Activated CD4-positive, alpha-beta memory T cell treated with anti-CD3 and anti-CD28 coated beads, Interleukin-2, amount 10 ng/mL, durations not matched to agents 7 days and 5 days (primary cell): ENCODE measurements at places on chromosomes 4 and X.

DNA sequence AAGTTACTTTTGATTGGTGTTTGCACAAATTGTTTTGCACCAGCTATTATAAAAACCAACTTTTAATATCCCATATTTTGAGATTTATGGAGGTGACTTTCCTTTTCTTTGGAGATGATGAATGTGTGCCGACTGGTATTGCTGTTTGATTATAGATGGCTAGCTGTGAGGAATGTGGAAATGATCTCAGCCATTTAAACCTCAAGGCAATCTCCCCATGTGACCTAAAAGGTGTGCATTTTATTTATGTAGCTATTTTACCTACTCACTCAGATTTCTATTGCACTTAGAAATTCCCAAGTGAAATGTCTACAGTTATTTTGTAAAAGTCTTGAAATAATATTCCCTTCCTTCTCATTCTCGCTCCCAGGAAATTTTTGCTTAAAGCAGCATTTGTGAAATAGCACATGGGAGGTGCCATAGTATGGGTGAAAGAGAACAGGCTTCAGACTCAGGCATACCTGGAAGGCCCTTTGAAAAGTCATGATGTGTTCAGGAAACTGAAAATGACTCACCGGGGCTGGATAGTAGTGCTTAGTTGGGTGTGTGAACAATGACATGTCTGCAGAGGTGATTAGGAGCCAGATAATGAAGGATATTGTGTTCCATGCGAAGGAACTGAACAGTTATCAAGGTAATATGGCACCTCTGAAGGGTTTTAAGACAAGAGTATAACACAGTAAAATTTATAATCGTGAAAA, 247.6 kb downstream of the CBLL2 start:
- DNase-seq: no peak

DNA sequence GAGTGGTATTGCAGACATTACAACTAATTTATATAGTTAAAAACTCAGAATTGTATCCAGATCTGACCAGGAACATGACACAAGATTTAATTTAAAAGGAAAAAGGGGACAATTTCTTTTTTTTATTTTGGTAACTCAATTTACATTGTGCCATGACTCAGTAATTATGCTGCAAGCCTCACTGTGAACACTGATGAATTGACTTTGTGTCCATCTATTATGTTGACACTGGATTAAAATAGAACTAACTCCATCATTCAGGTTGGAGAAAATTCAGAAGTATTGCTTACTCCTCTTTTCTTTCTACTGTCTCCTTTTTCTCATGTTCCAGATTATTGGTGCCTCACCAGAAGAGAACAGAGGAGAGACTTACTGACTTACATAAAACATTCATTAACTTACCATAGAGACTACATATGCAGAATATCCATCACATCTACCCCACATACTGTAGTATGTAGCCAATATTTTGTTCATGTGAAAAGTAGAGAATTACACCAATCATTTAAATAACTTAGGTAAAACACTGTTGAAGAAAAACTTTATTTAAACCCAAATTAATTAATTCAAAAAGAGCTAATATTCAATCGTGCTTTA, 15.8 kb upstream of the LEF1 start:
- no peak for DNase-seq

GRCh38 chrX:111387470-111388070, 24.4 kb downstream of the DCX start:
- no peak for DNase-seq

GRCh38 chr4:26022346-26023202, 108.6 kb downstream of the SMIM20 start:
- DNase-seq: no peak

DNA sequence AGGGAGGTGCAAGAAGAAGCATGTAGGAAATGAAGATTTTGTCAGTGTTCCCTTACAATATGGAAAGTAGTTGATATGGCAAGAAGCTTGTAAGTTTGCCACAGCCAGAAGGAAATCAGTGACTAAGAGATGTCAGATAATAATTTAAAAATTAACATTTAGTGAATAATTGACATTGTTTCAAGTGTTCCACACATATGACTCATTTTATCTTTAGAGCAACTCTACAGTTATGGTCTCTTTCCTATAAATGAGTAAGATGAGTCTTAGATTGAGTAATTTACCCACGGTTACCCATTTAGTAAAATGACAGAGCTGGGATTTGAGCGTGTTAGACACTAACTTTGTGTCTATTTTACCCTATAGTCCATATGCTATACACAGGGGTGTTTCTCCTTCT, 300.3 kb upstream of the IRS4 start:
- no peak for DNase-seq

DNA sequence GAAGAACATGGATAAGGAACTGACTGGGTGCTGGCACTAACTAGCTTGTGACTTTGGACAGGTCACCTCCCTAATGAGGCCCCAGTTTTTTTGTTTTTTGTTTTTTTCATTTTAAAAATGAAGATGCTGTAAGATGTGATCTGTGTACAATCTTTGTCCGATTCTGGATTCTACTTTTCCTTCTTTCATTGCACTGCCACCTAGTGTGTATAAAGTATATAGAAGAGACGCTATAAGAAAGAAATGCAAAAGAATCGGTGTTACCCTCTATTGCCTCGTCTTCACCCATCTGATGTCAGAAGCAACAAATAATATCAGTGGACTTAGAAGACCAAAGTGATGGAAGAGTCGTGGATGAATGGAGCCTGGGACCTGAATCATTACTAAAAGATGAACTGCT, 58.6 kb upstream of the P2RY10 start:
- DNase-seq: no peak

DNA sequence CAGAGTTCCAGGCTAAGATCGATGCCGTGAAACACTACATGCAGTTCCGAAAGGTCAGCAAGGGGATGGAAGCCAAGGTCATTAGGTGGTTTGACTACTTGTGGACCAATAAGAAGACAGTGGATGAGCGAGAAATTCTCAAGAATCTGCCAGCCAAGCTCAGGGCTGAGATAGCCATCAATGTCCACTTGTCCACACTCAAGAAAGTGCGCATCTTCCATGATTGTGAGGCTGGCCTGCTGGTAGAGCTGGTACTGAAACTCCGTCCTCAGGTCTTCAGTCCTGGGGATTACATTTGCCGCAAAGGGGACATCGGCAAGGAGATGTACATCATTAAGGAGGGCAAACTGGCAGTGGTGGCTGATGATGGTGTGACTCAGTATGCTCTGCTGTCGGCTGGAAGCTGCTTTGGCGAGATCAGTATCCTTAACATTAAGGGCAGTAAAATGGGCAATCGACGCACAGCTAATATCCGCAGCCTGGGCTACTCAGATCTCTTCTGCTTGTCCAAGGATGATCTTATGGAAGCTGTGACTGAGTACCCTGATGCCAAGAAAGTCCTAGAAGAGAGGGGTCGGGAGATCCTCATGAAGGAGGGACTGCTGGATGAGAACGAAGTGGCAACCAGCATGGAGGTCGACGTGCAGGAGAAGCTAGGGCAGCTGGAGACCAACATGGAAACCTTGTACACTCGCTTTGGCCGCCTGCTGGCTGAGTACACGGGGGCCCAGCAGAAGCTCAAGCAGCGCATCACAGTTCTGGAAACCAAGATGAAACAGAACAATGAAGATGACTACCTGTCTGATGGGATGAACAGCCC, 9.3 kb downstream of the CNGA2 start:
- DNase-seq: no peak

GRCh38 chr4:184473499-184474262, 669 bp downstream of the IRF2 start:
- DNase-seq: peak; percentile 56

- DNase-seq: no peak
Measured at GRCh38 chr4:83725336-83726085, 189.6 kb downstream of the GPAT3 start.

DNA sequence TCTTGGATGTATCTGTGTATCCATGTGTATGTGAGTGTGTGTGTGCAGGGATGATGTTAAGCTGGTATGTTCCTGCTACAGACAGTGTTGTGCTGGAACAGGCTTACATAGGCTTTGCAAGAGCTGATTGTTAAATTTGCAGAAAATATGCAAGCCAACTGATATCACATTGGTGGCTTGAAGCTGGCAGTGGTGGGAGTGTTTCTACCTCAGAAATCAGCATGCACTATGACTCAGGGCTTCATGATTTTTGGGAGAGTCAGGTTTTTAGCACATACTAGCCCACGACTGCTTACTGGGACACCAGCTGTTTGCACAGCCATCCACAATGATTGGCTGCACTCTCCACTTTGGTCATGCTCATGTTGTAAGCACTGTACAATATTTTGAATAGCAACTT, 261.8 kb downstream of the DHX15 start:
- DNase-seq: no peak

DNA sequence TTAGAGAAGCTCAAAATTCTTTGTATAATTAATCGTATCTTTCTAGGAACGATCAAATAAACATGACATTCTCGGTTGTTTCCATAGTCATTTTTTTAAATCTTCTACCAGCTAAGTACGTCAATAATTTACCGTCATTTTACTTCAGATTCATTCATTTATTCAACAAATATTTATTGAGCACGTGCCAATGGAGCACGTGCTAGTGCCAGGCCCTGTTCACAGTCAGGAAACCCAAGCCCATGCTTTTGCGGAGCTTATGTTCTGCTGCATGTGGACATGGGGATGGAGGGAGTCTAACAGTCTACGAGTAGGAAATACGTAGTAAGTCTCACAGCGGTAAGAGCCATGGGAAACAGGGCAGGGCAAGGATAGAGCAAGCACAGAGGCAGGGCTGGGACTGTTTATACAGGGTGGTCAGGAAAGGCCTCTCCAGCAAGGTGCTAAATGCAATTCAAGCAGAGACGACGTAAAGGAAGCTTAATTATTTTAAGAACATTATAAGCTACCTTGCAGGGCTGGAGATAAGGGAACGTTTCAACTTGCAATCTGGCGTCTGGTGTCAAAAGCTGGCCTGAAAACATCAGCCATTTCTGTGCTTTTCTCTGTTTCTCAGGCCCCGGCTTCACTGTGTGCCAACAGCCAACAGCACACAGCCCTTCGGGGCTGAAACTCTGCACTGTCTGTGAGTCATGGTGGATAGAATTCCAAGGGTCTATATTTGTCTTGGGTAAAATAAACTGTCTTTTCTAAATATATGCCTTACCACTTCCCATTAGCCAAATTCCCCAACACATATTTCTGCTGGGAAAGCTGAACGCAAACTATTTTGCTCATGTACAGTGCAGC, 517.1 kb upstream of the ZFP42 start:
- no peak for DNase-seq

DNA sequence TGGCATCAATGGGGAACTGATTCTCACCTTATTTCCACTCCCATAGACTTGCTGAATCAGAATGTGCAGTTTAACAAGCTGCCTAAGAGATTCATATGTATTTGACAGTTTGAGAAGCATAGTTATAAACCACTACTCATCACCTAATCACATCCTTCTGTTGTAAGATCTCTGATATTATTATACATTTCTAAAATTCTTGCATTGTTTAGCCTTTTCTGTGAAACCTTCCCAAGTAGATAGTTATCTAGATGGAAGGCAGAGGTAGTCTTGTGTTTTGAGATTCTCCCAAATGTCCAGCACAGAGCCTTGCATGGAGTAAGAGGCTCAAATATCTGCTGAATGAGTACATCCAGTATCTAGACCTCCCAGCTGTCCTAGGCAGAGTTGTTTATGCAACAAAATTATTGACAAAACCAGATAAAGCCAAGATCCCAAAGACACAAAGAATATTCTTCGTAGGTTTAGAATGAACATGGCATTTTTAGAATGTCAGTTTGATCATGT, 227.3 kb downstream of the KDR start:
- no peak for DNase-seq

DNA sequence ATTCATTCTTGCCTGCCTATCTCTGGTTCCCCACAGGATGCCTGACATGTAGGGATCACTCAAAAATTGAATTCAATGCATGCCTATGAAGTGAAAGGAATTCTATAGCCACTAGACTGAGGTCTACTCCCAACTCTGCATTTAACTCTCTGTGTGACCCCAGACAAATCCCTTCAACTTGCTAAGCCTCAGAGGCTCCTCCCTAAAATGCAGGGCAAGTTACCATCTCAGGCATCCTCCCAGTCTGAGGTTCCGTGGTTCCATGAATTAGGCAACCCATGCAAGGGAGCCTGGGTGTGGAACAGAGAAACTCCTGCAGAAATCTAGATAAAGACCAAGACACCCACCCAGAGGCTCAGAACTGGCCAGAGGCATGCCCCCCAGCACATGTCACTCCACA, 6.6 kb downstream of the SRPX start:
- no peak for DNase-seq

GRCh38 chr4:168605411-168605810, 108.6 kb downstream of the PALLD start:
- no peak for DNase-seq

DNA sequence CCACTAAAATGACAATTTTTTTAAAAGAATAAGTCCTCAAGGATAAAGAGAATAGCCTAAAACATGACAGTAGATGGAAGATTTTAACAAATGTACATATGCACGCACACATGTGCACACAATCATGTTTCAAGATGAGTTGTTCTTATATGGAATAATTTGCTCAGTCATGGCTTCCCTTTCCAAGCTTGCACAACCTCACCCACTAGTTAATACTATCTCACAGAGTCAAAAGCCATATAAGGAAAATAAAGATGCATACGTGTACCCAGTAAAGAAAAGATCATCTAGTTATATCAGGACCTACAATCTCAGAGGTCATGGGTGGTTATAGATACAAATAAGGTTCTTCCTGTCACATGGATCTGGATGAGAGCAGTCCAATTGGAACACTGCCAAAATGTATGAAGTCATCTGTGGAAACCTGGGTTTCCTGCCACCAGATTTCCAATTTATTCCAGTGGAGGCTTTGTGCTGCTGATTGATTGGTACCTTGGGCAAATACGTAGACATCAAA, 56.1 kb downstream of the FAM13A start:
- DNase-seq: no peak

DNA sequence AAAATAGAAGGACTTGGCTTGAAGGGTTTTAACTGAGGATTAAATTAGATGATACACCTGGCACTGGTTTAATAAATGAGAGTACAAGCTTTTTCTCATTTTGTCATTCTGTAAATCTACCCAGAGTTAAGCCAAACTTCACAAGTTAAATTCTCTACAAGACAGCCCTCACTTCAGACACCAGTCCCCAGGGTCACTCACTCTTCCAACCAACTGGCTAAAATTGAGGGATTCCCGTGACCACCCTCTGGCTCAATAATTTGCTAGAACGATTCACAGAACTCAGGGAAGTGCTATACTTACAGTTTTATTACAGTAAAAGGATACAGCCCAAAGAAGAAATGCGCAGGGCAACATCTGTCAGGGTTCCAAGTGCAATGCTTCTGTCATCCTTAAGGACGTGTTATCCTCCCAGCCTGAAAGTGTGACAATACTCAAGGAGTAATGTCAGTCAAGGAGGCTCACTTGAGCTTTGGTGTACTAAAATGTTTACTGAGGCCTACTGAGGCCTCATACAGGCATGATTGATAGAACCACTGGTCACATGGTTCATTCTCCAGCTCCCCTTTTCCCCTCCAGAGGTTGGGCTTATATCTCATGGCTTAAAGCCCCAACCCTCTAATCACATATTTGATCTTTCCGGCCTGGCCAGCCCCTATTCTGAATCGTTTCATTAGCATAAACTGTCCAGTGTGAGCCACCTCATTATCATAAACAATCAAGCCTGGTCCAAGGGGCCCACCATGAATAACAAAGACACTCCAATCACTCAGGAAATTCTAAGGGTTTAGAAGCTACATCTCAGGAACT, 9.6 kb upstream of the TMSB4X start:
- no peak for DNase-seq
